ENCODE measurements at places on chromosomes 7 and 10.

DNA sequence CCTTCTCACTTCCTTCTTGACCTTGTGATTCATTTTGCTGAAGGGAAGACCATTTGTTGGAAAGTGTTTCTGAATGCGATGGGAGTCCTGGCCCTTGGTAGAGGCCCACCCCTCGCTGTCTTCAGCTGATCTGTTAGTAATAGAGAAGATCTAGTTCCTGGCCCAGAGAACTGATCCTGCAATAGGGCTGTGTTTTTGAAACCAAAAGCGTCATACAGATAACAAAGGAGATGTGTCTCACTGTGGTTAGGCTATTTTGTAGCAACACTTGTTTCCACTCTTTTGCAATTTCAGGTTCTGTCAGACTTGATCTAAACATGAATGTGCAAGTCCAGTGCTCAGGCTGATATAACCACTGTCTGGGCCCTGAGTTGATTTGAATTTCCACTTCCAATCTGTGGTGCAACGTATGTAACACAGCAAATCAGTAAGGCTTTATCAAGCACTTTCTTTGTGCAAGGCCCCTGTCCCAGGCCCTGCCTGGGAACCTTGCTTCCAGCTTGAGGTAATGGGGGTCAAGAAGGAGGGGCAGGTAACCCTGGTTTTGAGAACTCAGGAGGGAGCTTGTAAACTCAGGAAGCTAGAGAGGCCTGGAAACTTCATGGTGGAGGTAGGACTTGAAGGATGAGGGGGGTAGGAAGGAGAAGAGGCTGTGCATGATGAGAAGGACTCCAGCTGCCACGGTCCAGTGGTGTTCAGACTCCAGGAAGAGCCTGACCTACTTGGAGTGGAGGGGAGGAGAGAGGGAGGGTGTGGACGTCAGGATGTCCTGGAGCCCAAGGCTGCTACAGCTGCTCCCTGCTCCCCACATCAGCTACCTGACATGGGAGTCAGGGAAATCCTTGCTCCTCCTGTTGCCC, 42.2 kb upstream of the SRGN start:
- DNase-seq, result peak; percentile 68

DNA sequence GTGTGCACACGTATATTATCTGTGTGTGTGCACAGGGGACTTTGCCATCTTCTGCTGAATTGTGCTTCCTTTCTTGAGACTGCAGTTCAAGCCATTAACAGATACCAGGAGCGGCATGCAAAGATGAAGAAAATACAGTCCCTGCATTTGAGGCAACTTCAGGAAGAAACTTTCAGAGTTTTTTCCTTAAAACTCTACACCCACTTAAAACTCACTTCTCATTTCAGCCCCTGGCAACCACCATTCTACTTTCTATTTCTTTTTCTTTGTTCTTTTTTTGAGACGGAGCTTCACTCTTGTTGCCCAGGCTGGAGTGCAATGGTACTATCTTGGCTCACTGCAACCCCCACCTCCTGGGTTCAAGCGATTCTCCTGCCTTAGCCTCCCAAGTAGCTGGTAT, 448.9 kb upstream of the ZMIZ1 start:
- DNase-seq, result no peak

GRCh38 chr10:67936416-67936815, 52.0 kb downstream of the SIRT1 start:
- DNase-seq, result no peak

DNA sequence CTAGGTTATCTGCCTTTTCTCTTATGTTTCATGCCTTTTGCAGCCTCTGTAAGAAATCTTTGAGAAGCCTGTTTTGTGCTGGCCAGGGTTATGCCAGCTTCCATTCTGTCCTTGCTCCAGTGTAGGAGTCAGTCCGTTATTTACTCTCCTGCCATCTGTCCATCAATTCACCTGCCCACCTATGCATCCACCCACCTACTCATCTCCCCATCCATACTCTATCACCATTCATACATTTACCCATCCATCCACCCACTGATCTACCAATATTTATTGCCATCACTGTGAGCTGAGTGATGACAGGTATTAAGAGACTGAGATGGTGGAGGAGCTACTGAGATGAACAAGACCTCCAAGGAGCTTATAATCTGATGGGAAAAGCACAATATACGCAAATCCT, 12.7 kb upstream of the PPIF start:
- no peak for DNase-seq

DNA sequence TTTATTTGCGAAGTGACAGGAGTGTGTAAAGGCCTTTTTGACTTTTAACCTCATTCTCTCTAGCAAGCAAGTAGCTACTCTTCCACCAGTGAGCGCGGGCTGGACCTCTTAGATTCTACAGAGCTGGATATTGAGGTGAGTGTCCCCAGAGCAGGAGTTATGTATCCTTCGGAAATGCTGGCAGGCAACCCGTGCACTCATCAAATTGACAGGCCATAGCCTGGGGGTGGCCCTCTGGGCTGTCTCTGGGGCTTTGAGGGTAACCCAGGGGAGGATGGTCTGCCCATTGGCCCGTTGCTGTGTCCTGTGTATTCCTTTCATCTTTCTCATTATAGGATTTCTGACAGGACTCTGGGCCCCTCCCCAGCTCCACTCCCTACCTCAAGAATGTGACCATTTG, 6.1 kb upstream of the PVRIG start:
- no peak for DNase-seq

- DNase-seq, result no peak
Measured at GRCh38 chr10:97321804-97322190, 2.7 kb downstream of the FRAT1 start.

GRCh38 chr10:15719049-15719898, 448 bp downstream of the ITGA8 start:
- DNase-seq, result no peak

DNA sequence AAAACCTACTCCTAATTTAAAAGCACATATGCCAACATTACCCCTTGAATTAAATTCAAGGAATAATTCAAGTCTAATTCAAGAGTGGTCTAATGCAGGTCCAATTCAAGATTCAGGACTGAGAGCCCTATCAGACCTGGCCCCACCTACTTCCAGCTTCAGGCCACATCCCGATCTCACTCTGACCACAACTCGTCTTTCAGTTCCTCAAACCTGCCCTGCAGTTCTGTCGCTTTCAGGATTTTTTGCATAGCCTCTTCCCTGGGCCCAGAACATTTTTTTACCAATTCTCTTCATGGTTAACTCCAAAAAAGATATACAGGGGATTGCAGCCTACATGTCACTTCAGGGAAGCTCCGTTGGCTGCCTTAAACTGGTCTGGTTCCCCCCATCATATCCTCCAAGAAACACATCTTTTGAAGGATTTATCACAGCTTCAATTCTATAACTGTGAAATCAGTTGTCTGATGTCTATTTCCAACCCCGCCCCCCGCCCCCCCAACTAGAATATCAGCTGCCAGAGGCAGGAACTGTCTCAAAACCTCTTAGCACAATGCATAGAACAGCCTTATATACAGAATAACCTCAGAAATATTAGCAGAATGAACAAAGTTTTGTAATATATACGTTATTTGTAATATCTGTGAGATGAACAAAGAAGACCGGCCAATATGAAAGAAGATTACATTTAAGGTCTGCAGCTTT, 20.8 kb downstream of the CCDC6 start:
- DNase-seq, result peak; percentile 44

DNA sequence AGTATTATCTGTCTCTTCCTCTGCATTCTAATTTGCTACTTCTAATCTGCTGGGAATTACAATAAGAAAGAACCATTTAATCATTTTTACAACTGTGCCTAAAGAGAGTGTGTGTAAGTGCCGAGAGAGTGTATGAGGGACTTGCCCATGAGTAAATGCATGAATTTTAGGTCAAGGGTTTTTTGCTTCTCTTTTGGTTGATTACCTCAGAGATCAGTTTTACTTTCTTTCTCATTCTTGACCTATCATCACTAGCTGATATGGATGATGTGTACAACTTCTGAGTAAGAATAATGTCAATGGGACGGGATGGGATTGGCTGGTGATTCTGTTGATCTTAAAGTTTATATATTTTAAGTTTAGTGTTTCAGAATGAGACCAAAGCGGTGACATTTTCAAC, 47.8 kb downstream of the IKZF1 start:
- DNase-seq, result no peak

DNA sequence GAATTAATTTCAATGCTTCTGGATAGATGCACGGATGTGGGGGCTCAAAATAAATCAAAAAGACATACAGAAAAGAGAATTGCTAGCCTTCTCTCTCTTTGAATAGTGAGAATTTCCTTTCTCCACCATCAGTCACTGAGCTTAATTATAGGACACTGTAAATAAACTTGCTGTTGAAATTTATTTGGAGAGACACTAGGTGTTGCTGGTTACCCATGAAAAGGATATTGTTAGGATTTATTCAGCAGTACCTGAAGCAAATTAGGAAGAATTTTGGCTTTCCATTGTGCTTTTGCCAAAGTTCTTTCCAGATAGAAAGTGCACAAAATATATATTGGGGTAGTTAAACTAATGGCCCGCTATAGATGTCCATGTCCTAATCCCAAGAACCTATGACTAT, 27.6 kb downstream of the GCC1 start:
- DNase-seq, result no peak

GRCh38 chr7:53094827-53095226, 59.4 kb downstream of the POM121L12 start:
- no peak for DNase-seq

DNA sequence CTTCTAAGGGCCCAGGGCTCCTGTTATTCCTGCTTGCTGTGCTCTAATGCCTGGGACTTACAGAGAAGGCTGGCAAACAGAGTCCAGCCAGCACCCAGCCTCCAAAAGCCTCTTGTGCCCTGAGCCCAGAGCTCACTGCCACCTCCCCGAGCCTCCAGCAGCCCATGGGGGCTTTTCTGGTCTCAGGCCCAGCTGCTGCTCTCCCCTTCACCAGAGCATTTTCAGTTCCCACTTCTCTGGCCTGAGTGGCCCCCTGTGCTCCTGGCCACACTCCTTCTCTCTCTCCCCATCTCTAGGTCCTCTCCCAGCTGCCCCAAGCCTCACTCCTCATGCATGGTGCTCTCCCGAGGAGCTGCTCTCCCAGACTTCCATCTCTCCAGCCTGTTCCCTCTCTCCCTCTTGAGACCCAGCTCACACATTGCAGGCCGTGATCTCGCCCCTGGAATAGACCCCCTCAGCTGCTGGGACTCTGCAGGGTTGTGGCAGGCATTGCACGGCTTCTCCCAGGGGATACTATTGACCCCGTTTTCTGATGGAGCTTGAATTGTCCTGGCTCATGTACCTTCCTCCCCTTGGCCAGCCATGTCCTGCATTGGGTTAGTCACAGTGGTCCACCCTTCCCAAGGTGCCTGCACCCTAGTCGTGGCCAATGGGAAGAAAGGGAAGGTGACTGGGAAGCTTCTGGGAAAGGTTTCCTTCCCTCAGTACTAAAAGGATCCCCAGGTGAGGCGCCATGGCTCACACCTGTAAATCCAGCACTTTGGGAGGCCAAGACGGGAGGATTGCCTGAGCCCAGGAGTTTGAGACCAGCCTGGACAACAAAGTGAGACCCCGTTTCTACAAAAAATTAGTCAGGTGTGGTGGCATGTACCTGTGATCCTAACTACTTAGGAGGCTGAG, 9.0 kb upstream of the RASSF4 start:
- no peak for DNase-seq

DNA sequence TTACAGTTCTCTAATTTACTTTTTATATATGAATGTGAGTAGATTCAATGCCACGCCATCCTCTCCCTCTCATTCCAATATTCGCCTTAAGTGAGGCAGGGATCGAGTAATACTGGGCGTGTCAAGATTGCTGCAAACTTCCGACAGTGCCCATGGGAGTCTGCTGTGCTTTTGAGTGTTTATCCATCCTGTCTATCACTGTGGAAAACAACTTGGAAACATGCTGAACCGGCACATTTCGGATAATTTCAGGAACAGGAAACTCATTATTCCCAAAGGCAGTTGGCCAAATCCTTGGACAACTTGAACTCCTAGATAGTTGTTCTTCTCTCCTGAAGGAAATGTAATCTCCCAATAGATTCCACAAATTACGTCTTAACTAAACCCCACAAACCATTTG, 28.5 kb downstream of the PIP4K2A start:
- DNase-seq, result no peak

DNA sequence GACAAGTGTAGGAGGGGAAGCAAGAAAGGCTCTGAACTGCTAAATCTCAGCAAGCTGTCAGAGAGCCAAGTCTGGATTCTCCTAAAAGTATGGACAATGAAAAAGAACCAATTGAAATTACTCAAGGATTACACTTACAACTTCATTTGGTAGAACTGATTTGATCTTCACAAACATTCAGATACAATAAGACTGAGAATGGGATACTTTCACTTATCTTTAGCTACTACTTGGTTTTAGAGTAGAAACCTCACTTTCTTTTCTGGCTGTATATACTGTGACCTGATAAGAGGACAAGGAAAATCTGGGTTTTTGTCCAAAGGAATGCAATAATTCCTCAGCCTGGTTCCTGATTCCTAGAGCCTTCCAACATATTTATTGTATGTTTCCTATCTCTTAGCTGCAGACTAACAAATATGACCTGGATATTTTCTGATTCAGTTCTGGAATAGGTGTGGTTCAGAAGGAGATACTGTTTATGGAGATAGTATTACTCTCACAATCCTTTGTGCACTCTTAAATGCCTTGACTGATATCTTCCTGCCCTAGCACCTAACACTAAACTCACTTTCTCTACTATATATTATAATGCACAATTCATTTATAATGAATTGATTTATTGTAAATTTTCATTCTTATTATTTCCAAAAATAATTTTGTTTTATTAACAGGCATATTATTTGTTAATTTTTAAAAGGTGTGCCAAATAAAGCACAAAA, 7.3 kb downstream of the SEMA3A start:
- no peak for DNase-seq

Measured in activated CD4-positive, alpha-beta memory T cell treated with anti-CD3 and anti-CD28 coated beads for 36 hours (primary cell).